NCI-H2081 (cell line): ENCODE measurements at places on chromosomes 1 and 21.

GRCh38 chr1:225603538-225604354 is 49.2 kb downstream of the ENAH start:
- DNase-seq, result no peak

DNA sequence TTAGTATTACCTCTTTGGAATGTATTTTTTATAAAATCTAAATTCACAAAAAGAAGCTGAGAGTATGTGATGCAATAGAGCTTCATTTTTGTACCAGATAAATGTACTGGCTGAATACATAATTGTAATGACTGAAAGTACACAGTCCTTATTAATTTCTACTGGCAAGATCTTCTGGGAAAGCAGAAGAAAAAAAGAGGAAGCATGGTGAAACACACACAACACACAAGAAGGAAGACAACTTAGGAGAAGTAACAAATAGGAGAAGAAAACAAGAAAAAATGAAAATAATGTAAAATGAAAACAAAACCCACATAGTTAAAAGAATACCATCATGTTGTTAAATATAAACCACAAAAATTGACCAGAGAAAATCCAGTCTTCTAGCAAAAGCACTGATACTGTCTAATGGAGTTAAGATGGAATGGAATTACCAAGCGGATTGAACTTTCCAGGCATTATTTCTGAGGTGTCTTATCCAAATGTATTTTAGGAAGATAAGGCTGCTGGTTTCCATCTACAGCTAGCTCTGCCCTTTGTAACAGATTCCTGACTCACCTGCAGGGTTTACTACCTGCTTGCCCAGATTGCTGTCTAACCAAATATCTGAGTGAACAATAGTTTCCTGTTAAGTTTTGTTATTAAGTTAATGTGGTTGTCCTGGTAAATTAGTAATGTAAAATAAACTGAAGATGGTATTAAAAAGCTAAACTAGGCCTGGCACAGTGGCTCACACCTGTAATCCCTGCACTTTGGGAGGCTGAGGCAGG is 4.5 kb upstream of the COP1 start:
- no peak for DNase-seq

DNA sequence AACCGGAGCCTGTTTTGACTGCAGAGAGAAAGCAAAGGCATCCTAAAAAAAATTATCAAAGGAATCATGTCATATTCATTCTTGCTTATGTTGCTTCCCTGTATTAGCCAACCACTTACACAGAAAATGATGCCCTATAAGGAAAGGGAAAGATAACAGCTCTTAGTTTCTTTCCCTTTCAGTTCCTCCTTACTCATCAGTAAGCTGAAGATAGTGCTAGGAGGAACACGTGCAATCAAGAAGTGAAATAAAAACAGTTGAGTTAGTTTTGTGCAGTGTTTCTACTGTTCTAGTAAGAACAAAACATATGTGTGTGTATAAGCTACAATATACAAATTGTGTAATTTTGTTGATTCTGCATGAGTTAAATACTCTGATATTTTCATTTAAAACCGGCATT is 45.3 kb upstream of the MTF2 start:
- no peak for DNase-seq

GRCh38 chr1:22416555-22417454 is 34.8 kb upstream of the ZBTB40 start:
- peak; percentile 89 for DNase-seq

GRCh38 chr1:226654046-226654667 is 84.9 kb downstream of the ITPKB start:
- peak; percentile 19 for DNase-seq

GRCh38 chr1:210848474-210848873 is 285.5 kb downstream of the KCNH1 start:
- no peak for DNase-seq

- peak; percentile 26 for DNase-seq
These were observed 248.3 kb upstream of the CAMK1G start for GRCh38 chr1:209335178-209335577.

GRCh38 chr1:53400761-53401674 is 58.2 kb upstream of the DMRTB1 start:
- DNase-seq, result no peak

GRCh38 chr1:208167261-208167869 is 76.8 kb downstream of the PLXNA2 start:
- DNase-seq, result peak; percentile 63

GRCh38 chr1:29269382-29269781 is 33.1 kb downstream of the PTPRU start:
- DNase-seq, result no peak

DNA sequence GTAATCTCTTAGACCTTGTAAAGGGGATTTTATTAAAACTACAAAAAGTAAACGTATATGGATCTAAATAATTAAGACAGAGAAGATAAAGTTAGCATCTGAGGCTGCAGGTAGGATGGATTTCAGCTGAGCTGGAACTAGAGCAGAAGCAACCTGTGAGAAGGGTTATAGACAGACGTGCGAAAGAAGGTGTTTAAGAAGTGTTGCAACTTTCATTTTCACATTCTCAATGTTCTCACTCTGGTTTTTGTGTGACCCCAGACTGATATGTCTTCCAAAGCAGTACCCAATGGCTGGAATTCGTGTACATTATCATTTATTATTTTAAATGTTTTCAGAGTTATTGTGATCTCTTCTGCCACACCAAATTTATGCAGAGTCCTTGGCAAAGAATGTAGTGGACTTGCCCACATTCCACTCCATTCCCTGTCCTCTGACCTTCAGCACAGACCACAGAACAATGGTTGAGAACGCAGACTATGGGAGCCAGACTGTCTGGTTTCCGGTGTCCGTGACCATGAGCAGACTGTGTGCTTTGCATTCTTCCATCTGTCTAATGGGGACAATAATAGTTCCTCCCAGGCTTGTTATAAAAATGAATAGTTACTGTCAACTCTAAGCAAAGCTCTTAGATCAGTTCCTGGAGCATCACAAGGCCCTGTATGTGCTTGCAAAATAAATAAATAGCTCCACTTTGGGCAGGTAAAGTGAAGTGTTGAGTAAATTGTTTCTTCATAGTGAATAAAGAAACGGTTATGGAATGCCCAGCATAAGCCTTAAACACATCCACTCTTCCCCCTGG is 140.6 kb upstream of the SAMSN1 start:
- DNase-seq, result no peak

GRCh38 chr1:151945725-151946722 is 36.7 kb upstream of the THEM4 start:
- peak; percentile 72 for DNase-seq

DNA sequence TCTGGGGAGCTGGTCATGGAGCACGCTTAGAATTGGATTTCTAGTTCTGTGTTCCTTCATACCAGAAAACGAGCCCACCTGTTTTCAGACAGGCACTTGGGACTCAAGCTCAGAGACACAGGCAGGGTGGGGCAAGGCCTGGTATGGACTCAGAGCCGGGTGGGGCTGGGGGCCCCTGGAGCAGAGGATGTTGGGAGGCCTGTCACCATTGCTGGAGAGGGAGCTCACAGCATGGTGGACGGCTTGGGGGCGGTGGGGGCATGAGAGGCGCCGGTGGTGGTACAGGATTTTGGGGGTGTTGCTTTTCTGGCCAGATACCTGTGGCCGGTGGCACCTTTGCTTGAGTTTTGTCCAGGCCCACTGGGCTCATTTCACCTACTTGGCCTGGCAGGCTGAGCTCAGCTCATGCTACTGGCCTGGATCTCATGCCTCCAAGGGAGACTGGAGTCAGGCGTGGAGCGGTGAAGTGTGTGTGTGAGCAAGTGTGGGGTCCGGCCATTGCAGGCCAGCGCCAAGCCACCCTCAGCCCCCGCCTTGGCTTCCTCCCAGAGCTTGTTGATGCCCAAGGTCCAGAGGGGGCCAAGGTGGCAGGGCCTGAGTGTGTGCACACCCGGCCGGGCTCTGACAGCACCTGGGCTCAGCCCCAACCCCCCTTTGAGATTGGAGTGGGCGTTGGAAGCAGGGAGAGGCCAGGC is 8.7 kb downstream of the SLX9 start:
- no peak for DNase-seq

DNA sequence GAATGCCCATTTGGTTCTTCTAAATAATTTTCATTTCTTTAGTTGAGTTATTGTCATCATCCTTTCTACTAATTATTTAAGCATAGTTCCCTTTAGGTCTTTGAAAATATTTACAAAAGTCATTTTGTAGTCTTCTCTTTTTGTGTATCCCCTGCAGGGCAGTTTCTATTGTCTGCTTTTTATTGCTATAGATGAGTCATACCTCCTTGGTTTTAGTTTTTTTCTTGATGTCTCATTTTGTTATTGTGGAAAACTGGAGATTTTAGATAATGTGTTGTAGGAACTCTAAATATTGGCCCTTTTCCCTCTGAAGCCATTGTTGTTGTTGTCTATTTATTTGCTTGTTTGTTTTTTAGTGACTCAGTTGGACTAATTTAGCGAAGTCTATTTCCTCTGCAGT is 387.9 kb downstream of the NUF2 start:
- no peak for DNase-seq

DNA sequence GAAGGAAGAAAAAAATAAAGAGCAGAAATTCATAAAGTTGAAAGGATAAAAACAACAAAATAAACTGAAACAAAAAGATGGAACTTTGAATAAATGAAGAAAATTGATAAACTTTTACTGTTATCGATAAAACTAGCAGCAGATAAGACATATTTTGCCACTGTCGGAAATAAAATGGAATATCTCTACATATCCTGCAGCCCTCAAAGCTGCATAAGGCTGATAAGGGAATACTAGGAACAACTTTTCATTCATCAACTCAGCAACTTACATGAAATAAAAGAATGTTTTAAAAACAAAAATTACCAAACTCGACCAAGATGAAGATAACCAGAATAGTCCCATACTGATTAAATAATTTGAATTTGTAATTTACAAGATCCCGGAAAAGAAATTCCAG is 48.0 kb upstream of the GRIK1 start:
- no peak for DNase-seq

DNA sequence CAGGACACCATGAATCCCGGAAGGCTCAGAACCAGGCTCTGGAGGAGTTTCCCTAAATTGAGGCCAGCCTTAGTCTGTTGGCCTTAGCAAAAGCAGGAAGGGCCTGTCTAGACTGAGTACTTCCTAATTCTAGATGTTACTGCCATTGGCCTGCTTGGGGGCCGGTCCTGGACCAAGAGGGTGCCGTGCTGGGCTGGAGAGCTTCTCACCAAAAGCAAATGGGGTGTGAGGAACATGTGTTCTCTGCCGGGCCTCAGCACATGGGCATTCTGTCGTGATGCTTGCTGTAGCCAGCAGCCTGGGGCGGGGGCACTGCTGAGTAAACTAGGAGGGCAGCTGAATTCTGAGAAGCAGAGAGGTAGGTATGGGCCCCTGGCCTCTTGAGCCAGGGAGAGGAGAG is 35.7 kb upstream of the MAN1C1 start:
- no peak for DNase-seq

DNA sequence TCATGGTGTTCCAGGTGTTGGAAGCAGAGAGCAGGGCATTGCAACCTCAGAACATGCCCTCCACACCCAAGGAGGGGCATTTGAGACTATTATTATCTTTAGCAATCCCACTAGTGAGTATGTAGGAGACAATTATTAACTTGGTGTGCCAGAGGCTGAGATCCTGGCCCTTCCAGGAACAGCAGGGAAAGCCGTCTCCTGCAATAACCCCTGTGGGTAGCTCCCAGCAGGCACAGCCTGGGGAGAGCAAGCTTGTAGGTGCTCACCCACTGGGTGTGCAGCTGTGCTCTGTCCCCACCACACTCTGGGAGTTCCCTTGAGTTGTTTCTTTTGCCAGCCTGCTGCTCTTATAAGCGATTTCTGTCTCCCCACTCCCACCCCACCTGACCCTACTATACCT is 10.3 kb downstream of the CFAP107 start:
- no peak for DNase-seq

- DNase-seq, result no peak
These were observed 2.4 kb upstream of the USP33 start for GRCh38 chr1:77762072-77762476.

DNA sequence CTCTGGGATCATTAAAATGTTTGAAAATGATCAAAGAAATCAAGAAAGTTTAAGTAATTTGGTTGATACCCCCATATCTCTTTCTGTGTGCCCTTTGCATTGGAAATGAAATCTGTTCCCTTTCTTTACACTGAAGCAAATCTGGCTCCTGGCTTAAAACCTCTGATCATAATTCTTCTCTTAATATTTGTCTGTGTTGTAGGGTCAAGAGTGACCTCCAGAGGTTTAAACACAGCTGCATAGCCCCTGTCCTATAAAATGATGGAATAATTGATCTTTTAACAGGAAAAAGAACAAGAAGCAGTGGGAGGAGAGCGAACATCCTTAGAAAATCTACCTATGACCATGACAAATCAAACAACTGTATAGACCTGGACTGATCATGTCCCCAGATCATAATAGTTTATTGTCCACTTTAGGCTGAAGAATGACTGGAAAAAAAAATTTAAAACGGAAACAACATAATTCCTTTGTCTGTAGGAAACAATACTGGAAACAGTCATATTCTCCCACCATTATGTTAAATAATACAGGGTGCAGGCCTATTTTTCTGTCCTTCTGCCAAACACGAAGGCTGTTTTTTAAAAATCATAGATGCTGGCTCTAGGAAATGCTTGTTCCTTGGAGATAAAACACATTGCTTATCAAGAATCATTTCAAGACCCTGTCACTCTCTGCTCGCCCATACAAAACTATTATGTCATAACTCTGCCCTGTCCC is 184.3 kb downstream of the NEGR1 start:
- DNase-seq, result no peak

- DNase-seq, result no peak
These were observed 27.8 kb upstream of the CEP350 start for GRCh38 chr1:179926850-179927205.

- DNase-seq, result peak; percentile 86
These were observed 42.3 kb upstream of the NFASC start for GRCh38 chr1:204828352-204828850.

DNA sequence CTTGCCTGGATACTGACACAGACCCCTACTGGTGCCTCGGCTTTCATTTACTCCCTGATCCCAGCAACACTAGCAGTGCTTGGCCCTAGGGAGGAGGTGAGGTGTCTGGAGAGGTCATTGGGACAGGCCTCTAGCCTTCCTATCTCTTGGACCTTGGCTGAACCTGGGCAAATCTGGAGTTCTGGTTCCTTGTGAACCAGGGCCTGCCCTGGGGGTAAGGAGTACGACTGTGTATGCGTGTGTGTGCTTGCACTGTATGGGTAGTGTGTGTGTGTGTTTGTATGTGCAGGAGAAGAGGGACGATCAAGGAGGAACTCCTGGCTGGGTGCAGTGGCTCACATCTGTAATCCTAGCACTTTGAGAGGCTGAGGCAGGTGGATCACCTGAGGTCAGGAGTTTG is 252.7 kb upstream of the CSF3R start:
- DNase-seq, result no peak
